MG63 (cell line): ENCODE measurements at places on chromosomes 3 and 15. TPM values are rescaled to one million over a fixed set of nuclear protein-coding genes. Genes with fewer than 3 reads are reported as not detected.

GRCh38 chr3:12438318-12438717, 46.0 kb upstream of the TSEN2 start:
- DNase-seq: no peak

GRCh38 chr3:98734306-98734705, 28.8 kb upstream of the ST3GAL6 start:
- DNase-seq: no peak

GRCh38 chr3:16262174-16262573, 2.6 kb downstream of the DPH3 start:
- no peak for DNase-seq

DNA sequence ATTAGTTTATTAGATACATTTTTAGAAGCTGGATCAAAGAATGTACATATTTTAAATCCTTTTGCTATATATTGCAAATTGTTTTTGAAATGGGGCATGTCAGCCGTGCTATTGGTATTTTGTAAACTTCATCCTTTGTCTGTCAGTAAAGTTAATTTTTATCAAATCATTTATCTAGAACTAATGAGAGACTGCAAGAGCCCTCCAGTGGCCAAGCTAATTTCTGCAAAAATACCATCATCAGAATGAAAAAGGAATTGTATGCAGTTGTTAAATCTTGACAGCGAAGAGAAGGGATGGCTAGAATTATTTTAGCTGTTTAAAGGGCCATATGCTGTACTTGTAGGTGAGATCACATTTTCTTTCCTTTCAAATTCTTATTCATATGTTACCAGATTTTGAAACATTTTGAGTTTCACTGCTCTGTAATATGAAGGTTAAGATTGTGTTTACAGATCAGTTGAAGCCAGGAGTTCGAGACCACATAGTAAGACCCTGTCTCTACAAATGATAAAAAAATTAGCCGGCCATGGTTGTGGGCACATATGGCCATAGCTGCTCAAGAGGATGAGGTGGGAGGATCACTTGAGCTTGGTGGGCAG, 8.1 kb upstream of the CLDN11 start:
- no peak for DNase-seq

- DNase-seq: peak; percentile 31
Measured at GRCh38 chr3:160564258-160564911, 986 bp downstream of the KPNA4 start.

DNA sequence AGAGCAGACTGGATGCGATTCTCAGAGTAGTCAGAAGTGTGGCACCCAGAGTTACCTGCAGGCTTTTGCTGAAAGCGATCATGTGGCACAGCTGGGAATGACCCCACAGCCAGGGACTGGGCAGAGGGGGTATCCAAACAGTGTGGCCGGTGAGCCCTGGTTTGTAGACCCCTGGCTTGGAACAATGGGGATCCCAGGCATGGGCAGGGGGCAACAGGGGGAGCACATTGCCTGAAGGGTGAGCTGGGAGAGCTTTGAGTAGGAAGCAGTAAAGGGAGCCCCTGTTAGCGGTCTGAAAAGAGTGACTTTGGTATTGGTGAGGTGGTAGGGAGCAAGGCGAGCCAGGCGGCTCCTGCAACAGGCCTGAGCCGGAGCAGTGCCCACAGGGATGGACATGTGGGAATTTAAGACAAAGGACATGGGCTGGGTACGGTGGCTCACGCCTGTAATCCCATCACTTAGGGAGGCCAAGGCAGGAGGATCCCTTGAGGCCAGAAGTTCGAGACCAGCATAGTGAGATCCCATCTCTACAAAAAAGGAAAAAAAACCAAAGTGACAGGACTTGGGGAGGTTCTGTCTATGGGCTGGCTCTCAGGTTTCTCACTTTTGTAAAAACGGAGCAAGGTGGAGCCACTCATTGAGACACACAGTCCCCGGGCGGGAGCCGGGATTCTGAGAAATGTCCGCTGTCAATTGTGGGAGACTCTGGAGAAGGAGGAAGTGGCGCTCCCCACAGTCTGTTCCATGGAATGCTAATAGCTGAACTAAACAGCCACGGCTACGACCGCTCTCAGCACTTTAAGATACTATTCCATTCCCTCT, 223.8 kb upstream of the LYSMD4 start:
- DNase-seq: no peak

GRCh38 chr3:31196881-31197364, 302.5 kb upstream of the GADL1 start:
- DNase-seq: no peak

- DNase-seq: no peak
Measured at GRCh38 chr3:107931326-107931725, 159.5 kb downstream of the CD47 start.

- peak; percentile 23 for DNase-seq
Measured at GRCh38 chr15:58731756-58732535, 17.6 kb downstream of the ADAM10 start.

- DNase-seq: no peak
Measured at GRCh38 chr15:62644889-62645742, 397.4 kb upstream of the TPM1 start.

GRCh38 chr15:51982770-51983103, 11.2 kb upstream of the LEO1 start:
- DNase-seq: no peak

DNA sequence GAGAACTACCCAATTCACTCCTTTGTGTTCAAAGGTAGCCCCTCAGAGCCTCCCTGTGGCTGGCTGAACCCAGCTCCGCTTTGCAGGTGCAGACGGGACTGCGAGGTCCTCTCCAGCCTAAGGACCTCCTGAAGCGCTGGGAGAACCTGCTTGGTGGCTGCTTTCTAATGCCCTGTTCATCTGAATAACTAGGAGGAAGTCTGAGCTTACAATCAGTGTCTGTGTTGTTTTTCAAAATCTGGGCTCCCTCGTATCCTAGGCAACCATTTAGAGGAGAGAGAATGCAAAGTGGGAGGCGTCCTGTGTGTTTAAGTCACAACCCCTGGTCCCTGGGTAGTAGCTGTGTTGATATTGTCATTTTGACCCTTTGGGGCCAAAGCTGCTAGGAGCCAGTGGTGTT, 99.9 kb downstream of the GABRG3 start:
- DNase-seq: no peak

DNA sequence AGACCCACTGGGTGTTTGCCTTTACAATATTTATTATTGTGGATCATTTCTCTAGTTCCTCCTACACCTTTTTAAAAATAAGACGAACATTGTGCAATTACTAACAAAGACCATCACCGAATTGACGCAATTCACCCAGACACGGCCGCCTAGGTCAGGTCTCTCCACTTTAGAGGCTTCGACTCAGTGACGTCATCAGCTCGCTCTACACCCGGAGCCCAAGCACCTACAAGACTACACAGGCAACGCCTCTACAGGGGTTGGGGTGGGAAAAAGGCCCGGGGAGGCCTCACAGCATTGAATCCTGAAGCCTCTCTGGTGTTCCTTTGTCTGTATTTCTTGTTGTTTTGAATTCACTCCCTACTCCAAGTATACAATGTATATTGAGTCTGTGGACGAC, 16.6 kb downstream of the ZIC4 start:
- no peak for DNase-seq

CKMT1B gene
- total RNA-seq: not detected in 2 replicates

DIPK2A gene
- total RNA-seq: 14.0 and 24.4 TPM in 2 replicates

GASK1A gene
- 0.15 TPM in 1 of 2 replicates, not detected in the other for total RNA-seq

SNX33 gene
- 13.4 and 20.8 TPM in 2 replicates for total RNA-seq

NEO1 gene
- total RNA-seq: 0.74 and 2.2 TPM in 2 replicates

KNG1 gene
- total RNA-seq: not detected in 2 replicates

PARL gene
- total RNA-seq: 55.7 and 75.9 TPM in 2 replicates

TTLL13 gene
- 0.07 TPM in 1 of 2 replicates, not detected in the other for total RNA-seq

NEK11 gene
- 10.1 and 10.5 TPM in 2 replicates for total RNA-seq

RPL4 gene
- 9,593 and 13,354 TPM in 2 replicates for total RNA-seq

GHRL gene
- not detected in 2 replicates for total RNA-seq
